ENCODE measurements at places on chromosomes 7 and 10.

DNA sequence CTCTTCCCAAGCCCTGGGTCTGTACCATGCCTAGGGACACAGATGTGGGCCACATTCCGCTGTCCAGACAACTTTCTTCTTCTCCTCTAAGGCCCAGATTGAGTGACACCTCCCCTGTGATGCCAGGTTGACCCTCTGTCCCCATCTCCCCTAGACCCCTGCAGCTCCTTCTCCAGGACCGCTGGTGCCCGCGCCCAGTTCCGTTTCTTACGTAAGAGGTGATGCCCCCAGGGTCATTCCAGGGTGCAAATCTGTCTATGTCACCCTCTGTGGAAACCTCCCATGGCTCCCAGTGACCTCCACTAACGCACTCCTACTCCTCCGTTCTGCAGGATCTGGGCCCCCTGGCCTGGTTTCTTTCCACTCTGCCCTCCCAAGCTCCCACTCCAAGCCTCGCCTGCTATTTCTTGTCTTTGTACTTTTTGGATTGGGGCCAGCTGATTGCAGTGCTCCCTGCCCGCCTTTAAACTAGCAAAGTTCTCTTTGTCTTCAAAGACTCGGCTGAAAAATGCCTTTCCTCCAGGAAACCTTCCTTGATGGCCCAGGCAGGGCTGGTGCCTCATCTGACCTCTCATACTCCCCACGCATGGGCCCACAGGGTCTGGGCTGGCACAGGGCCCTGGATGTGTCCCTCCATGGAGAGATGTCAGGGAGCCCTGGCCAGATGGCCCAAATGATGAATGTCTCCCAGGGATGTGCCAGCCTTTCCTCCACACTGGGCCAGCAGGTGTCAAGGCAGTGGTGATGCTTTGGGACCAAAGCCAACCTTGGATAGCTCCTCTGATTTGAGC, 21.3 kb upstream of the ELN start:
- no peak for DNase-seq

GRCh38 chr7:909358-910329, 33.3 kb downstream of the GET4 start:
- DNase-seq = peak; percentile 43

- no peak for DNase-seq
These were observed 233.4 kb downstream of the PTN start for GRCh38 chr7:137110091-137110509.

DNA sequence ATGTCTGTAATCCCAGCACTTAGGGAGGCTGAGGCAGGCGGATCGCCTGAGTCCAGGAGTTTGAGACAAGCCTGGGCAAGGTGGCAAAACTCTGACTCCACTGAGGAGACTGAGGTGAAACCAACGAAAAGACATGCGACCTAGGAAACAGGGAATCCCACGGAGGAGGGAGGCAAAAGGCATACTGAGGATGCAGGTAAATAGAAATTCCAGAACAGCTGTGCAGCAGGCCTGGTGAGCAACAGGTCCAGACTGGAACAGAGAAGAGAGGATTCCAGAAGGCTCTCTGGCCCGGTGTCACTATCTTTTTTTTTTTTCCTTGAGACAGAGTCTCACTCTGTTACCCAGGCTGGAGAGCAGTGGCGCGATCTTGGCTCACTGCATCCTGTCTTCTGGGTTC, 7.3 kb downstream of the KLRG2 start:
- DNase-seq = no peak

- no peak for DNase-seq
These were observed 26.4 kb downstream of the RNF133 start for GRCh38 chr7:122672536-122672935.
